Stimulated activated CD4-positive, alpha-beta T cell treated with anti-CD3 and anti-CD28 coated beads, Interleukin-15, amount 100 ng/mL, for 24 hours (primary cell): ENCODE measurements at places on chromosomes 1 and 21.

DNA sequence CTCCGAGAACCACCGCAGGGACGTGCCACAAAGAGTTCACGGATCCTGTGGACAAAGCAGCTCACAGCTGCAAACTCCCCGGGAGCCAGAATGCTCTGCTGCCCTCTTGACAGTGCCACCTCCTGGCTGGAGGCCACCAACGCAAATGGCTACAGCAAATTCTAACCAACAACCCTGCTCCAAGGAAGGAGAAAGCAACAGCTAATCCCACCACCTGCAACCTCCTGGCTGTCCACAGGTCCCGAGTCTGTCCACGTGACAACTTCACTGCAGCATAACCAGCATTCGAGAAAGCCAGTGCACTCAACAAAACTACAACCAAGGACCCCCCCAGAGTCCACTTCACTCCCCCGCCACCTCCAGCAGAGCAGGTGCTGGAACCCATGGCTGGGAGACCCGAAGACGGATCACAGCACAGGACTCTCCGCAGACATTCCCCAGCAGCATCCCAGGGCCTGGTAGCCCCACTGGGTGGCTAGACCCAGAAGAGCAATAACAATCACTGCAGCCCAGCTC is 17.3 kb downstream of the POFUT2 start:
- no peak for DNase-seq

- DNase-seq, result no peak
Observed at GRCh38 chr1:221462345-221462744, 279.5 kb downstream of the DUSP10 start.

DNA sequence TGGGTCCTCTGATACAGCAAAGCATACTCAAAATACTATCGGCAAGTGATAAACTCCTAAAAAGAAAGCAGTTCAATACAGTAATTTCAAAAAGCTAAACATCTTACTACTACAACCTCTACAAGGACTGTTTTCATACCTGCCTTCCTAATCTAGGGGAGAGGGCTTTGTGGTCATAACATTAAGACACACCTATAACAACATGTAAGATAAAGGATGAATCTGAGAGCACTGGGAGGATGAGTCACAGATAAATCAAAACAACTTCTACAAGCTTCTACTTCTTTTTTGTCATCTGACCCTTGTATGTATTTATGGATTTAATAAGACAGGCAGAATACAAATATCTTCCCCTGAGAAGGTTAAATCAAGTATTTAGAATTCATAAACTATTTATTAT is 40.0 kb downstream of the LTN1 start:
- DNase-seq, result no peak

DNA sequence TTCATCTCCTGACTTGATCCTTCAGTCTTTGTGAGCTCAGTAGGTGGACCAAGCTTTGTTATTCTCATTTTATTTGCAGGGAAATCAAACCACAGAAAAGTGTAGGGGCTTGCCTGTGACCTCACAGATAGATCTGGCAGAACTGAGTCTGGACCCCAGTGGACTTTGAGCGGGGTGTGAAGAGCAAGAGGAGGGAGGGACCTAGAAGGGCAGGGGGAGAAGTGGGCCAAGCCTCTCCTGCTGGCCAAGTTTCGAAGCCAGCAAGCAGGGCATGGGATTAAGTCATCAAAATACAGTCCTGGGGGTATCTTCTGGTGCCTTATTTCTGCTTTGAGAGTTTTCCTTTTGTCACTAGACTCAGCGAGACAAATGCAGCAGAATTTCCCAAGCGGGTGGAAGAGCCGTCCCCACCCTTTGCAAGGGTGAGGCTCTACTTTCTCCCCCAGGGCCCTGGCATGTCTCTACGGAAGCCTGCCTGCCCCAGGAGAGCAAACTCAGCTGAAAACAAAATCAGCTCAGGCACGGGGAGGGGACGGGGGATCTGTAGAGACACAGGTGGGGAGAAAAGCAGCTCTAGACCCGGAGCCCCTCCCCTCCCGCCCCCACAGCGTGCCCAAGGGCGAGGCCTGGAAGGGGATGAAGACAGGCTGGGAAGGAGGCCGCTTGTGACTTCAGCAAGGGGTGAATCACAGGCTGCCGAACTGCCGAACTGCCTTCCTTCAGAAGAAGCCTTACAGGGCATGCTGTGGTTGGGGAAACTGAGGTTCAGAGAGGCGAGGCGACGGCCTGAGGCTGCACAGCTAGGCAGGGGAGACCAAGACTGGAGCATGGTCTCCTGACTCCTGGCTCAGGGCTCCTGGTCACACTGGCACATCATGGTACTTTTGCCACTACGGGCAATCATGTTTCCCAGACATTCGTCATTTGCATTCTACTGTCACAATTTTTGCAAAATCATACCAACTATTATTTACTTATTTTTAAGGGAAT is 19.2 kb downstream of the PKP1 start:
- DNase-seq, result no peak

GRCh38 chr1:22344851-22345560 is 106.6 kb upstream of the ZBTB40 start:
- DNase-seq, result no peak

GRCh38 chr21:27077501-27077900 is 110.6 kb upstream of the ADAMTS5 start:
- DNase-seq, result no peak

GRCh38 chr1:158494796-158495195 is 22.8 kb downstream of the OR10R2 start:
- DNase-seq, result no peak

- no peak for DNase-seq
Observed at GRCh38 chr1:60560701-60561100, 487.1 kb upstream of the C1orf87 start.

DNA sequence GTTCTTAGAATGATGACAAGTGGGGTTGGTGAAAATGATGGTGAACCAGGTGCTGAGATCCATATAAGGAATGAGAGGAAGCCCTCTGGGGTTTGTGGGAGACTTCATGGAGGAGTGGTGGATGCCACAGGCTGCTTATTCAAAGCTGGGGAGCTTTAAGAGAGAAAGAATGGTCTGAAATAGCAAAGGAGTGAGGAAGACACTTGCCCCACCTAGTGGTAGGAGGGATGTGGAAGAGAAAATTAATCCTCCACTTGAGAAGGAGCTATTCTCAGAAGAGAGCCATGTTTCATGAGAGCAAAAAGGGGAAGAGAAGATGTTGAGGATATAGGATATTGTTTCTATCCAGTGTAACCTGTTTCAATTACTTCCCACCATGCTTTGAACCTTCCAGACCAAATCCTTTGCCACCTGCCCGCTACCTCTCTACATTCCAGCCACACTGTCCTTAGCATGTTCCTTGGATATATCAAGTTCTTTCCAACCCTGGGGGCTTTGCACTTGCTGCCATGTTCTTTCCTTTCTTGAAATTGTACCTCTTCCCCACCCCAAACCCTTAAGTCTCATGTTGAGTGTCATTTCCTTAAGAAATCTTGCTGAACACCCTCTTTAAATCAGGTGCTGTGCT is 19.6 kb upstream of the ZNF648 start:
- DNase-seq, result peak; percentile 30
